ENCODE measurements at places on chromosomes 11 and 22.
A peak's percentile ranks its signal among the peaks of the same experiment; 100 is the strongest.

- no peak overlapping the region for H3K4me3 ChIP-seq
- no peaks in the 10 kb centered on the region for H3K36me3 ChIP-seq
- DNase-seq: no peak
- no peaks in the 10 kb centered on the region for H3K4me1 ChIP-seq
Observed at GRCh38 chr11:58727415-58727797, 4.3 kb downstream of the GLYAT start.

DNA sequence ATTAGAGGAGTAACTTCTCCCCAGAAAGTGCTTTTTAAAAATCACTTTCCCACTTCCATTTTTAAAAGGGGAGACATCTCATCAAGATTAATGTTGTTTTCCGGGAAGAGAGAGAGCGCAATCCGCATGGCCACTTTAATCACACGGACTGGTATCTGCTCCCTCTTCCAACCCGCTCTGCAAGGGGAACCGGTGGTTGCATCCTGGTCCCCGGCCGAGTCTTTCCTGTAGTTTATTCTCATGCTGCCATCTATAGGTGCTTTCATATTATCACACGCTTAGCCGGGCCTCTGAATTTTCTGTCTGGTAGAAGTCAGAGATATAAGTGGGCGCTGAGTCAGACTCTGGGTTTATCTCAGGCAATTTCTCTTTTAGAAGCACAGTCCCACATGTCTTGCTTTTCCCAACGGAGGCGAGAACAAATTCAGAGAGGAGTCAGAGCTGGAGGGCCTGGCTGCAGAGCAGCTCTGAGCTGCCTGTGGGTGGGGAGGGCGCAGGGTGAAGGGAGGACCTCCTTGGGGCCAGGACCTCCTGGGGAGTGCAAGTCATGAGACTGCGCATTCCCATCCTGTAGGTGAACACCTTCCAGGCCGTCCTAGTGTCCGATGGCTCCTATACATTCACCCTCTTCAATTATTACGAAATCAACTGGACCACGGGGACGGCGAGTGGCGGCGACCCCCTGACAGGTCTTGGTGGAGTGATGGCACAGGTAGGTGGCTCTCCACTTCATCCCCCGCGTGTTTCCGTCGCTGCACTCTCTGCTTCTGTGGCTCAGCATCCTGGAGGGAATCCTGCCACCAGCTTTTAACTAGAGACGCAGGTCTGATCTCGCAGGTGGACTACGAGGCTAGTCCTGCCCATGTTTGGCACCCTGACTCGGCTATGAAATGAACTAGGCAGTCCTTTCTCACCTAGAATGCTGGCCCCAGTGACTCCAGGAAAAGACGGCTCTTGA lies 11.7 kb downstream of the TECTA start:
- H3K4me3 ChIP-seq: no peak overlapping the region
- H3K27ac ChIP-seq: no peak overlapping the region
- H3K36me3 ChIP-seq: no peaks in the 10 kb centered on the region
- DNase-seq: peak; percentile 54
- no peaks in the 10 kb centered on the region for H3K27me3 ChIP-seq
- peaks cover 8% of the 10 kb centered on the region for H3K4me1 ChIP-seq

DNA sequence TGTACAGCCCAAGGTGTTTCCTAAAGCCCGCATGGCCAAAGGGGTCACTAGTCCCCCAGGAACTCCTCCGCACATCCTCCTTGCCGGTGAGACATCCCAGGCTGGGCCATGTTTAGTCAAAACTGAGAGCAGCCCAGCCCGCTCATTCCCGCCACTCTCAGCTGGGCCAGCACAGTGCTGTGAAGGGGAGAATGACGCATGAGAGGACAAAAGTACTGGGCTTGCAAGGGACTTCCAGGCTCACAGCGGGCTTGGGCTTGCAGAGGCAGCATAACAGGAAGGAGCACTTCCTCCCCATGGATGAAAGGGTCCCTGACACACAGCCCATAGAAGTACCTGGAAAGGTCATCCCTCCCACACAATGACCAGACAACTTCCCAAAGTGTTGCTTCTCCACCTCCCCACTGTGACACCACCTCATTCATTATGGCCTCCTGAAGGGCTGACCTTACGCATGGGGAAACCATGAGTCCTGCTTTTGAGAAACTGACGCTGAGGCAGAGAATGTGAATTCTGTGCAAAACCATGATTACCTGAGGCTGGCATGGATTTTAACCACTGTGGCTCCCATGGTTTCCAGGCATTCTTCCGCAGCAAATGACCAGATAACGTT lies 19.1 kb downstream of the ETS1 start:
- no peaks in the 10 kb centered on the region for H3K27me3 ChIP-seq
- H3K36me3 ChIP-seq: no peaks in the 10 kb centered on the region
- H3K4me3 ChIP-seq: no peak overlapping the region

DNA sequence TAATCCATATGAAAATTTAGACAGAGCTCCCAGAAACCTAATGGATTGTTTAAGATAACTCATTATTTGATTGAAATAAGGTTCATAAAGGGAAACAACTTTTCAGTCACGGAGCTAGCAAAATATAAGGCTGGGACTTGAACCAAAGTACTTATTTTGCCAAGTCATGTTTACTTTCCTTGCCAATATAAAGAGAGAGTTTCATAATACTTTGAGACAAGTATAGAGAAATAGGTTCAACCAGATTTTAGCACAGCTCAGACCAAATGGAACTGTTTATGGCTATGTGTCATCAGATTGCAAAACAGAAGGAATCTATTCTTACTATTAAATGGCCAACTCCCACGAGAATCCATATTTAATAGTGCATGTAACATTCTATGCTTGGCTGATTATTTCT lies 1517.5 kb upstream of the TENM4 start:
- no peak overlapping the region for H3K27ac ChIP-seq
- DNase-seq: no peak
- no peaks in the 10 kb centered on the region for H3K27me3 ChIP-seq
- no peaks in the 10 kb centered on the region for H3K4me1 ChIP-seq
- no peak overlapping the region for H3K4me3 ChIP-seq

GRCh38 chr22:49903322-49904039 lies 14.8 kb downstream of the ALG12 start:
- peaks cover 19% of the 10 kb centered on the region for H3K36me3 ChIP-seq
- no peaks in the 10 kb centered on the region for H3K27me3 ChIP-seq
- no peak overlapping the region for H3K4me3 ChIP-seq
- no peak for DNase-seq
- H3K27ac ChIP-seq: no peak overlapping the region

DNA sequence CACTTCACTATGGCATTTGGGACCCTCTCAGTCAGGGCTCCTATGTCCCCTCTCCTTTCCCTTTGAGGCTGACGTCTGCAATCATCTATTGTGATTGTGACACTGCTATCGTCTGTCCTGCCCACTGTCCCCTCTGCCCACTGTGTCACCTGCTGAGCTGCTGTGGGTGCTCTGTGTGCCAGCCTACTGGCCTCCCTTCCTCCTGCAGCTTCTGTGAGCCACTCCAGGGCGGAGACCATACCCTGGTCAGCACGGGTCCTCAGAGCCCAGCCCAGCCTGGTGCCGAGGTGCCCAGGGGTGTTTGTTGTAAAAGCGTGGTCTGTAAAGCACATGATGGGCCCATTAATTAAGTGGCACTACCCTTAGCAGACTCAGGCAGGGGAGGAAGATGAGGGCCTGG lies 29.4 kb downstream of the MPPED1 start:
- H3K4me3 ChIP-seq: no peak overlapping the region
- no peaks in the 10 kb centered on the region for H3K27me3 ChIP-seq
- no peak for DNase-seq
- H3K4me1 ChIP-seq: no peaks in the 10 kb centered on the region
- H3K27ac ChIP-seq: no peak overlapping the region
- H3K36me3 ChIP-seq: no peaks in the 10 kb centered on the region

DNA sequence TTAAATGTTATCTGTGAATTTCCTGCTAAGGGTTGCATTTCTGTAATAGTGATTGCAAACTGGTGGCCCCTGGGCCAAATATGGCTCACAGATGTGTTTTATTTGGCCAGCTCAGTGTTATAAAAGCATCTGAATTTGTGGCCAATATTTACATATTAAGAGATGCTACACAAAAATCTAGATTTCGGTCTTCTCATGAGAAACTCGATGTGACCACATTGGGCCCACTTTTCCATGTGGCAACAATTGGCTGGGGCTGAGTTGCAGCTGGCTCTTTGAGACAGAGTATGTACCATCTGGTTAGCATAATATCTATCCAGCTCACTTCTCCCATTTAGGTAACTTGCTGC lies 244.5 kb upstream of the POU2AF2 start:
- no peak overlapping the region for H3K27ac ChIP-seq
- H3K4me1 ChIP-seq: no peaks in the 10 kb centered on the region
- H3K27me3 ChIP-seq: no peaks in the 10 kb centered on the region

DNA sequence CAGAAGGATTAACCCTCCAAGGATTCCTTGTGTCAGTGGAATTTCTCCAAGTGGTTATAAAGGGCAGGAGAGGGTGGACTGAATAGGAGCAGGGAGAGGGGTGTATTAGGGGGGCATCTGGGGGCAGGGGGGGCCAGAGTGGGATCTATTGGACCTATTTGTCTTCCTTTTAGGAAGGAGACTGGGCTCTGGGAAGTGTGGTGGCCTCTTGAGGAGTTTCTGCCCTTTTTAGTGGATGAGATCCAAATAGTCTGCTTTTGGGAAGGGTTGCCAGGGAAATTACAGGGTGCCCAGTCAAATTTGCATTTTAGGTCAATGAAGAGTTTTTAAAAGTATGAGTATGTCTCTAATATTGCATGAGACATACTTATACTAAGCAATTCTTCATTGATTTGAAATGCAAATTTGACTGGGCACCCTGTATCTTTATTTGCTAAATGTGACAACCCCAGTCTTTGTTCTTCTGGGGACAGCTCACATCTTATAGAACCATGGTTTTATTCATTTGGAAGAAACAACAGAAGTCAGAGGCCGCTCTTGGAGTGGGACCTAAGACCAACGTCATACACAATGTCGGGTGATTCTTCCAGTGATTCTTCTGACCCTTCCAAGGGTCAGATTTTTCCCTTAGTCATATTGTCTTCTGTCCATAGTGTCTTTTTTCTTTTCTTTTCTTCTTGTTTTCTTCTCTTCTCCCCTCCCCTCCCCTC lies 429 bp upstream of the SLC22A6 start:
- no peak for DNase-seq
- H3K4me1 ChIP-seq: no peaks in the 10 kb centered on the region
- H3K4me3 ChIP-seq: no peak overlapping the region
- H3K27me3 ChIP-seq: no peaks in the 10 kb centered on the region
- no peak overlapping the region for H3K27ac ChIP-seq

DNA sequence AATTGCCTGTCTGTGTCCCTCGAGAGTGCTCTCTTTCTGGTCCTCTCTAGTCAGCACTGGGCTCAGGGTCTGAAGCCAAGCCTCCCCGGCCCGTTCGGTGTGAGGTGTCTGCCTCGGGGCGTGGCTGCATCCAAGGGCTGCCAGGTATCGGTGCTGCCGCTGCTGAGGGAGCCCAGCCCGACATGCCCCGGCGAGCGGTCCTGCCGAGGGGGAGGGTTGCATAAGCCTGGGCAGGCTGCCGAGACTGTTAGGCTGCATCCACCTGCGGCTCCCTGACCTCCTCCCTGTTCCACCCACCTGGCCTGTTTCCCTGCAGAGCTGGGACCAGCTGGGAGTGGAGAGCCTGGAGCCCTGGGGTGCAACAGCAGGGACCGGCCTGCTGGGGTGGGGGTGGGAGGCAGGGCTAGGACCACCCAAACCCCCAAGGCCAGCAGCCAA lies 6.3 kb downstream of the OVOL1 start:
- no peak for DNase-seq
- no peaks in the 10 kb centered on the region for H3K4me1 ChIP-seq
- H3K27ac ChIP-seq: no peak overlapping the region
- H3K27me3 ChIP-seq: peaks cover 15% of the 10 kb centered on the region
- no peak overlapping the region for H3K4me3 ChIP-seq

- DNase-seq: no peak
- peaks cover 57% of the 10 kb centered on the region for H3K27me3 ChIP-seq
- H3K27ac ChIP-seq: no peak overlapping the region
- no peaks in the 10 kb centered on the region for H3K36me3 ChIP-seq
- H3K4me3 ChIP-seq: no peak overlapping the region
Observed at GRCh38 chr11:17736579-17736893, 2.0 kb downstream of the KCNC1 start.

DNA sequence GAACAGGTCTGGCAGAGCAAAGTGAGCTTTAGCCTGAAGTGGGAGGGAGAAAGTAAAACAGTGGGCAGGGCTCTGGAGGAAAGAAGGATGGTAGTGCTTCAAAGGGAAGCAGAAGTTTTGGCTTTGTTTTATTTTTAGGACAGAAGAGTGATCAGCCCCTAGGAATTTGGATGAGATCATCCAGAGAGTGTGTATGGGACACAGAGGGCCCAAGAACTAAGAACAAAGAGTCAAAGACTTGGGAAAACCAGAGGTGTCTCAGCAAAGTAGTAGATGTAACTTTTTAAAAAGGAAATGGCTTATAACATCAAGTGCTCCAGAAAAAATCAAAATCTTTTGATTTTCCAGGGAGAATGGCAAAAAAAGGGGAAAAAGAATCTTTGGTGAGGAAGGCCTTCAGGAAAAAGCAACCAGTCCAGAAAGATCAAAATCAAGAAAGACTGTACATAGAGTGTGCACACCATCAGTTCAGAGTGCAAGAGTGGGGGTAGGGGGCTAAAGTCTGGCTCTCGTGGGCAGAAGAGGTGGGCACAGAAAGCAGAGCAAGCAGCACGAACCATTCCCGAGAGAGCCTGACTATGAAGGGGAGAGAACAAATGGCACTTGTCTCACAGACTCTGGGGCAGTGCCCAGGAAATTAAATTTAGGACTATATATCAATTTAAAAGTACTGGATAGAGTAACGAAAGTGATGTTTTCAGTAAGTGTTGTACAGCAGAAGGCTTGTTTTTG lies 30.0 kb downstream of the MAPK1 start:
- H3K4me1 ChIP-seq: peaks cover 13% of the 10 kb centered on the region
- no peak overlapping the region for H3K4me3 ChIP-seq
- no peaks in the 10 kb centered on the region for H3K27me3 ChIP-seq
- peak overlapping the region; percentile 98 for H3K27ac ChIP-seq
- DNase-seq: peak; percentile 72
- no peaks in the 10 kb centered on the region for H3K36me3 ChIP-seq

DNA sequence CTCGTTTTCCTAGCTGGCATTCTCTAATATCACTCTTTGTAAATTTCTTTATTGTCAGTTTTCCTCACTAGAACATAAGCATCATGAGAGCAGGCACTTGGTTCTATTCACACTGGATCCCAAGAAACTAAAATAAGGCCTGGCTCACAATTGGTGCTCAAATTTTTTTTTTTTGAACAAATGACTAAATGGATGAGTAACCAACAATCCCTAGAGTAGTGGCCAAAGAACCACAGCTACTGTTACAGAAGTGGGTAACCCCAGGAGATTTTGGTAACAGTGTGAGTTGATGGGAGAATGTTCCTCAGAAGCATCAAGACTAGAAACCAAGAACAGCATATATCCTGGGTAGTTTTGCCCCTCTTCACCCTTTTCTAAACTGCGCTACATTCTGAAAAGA lies 572.6 kb downstream of the INSC start:
- no peak overlapping the region for H3K27ac ChIP-seq
- no peaks in the 10 kb centered on the region for H3K27me3 ChIP-seq
- no peaks in the 10 kb centered on the region for H3K36me3 ChIP-seq
- H3K4me1 ChIP-seq: no peaks in the 10 kb centered on the region
- no peak overlapping the region for H3K4me3 ChIP-seq
- no peak for DNase-seq
